Muscle of leg (tissue), 16 donors: ENCODE measurements at places on chromosomes 12 and 14. TPM values are rescaled to one million over a fixed set of nuclear protein-coding genes. Genes with fewer than 3 reads are reported as not detected.

GRCh38 chr12:80869264-80869663 is 68.5 kb downstream of the LIN7A start:
- H3K4me3 ChIP-seq: no peak overlapping the region
- no peaks in the 10 kb centered on the region for H3K36me3 ChIP-seq
- no peaks in the 10 kb centered on the region for H3K27me3 ChIP-seq
- no peak for DNase-seq
- H3K4me1 ChIP-seq: no peaks in the 10 kb centered on the region
- no peak overlapping the region for H3K27ac ChIP-seq

- H3K36me3 ChIP-seq: no peaks in the 10 kb centered on the region
- no peaks in the 10 kb centered on the region for H3K27me3 ChIP-seq
- H3K4me3 ChIP-seq: no peak overlapping the region
- peak overlapping the region; percentile 82 for H3K27ac ChIP-seq
- H3K4me1 ChIP-seq: peaks cover 41% of the 10 kb centered on the region
- DNase-seq: peak; percentile 93
Observed at GRCh38 chr12:119208626-119209061, 29.9 kb downstream of the HSPB8 start.

The BDKRB1 gene
- 0.53 TPM for total RNA-seq

GRCh38 chr14:34583525-34583924 is 44.0 kb upstream of the EAPP start:
- H3K27ac ChIP-seq: no peak overlapping the region
- H3K36me3 ChIP-seq: peaks cover 54% of the 10 kb centered on the region
- H3K27me3 ChIP-seq: no peaks in the 10 kb centered on the region

DNA sequence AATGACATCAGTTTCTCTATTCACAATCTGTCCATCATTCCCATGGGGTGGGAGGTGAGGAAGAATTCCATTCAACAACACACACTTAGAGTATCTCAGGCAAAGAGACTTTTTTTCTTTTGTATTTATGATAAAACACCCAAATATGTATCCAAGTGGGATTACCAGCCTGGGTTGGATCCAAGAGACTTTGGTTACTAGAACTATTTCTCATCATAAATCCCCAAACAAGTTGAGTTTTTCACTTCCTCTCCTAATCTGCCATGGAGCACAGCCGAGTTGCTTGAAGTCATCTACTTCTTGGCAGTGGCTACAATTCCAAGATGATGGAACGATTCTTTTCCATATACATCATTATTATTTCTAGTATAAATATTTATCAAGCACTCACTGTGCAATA is 209.2 kb upstream of the HMGA2 start:
- no peaks in the 10 kb centered on the region for H3K4me1 ChIP-seq
- no peak overlapping the region for H3K4me3 ChIP-seq
- H3K27ac ChIP-seq: peak overlapping the region; percentile 59
- H3K27me3 ChIP-seq: no peaks in the 10 kb centered on the region

- peak overlapping the region; percentile 93 for H3K27ac ChIP-seq
- H3K27me3 ChIP-seq: no peaks in the 10 kb centered on the region
- no peak overlapping the region for H3K4me3 ChIP-seq
- no peak for DNase-seq
- H3K36me3 ChIP-seq: peaks cover 53% of the 10 kb centered on the region
Observed at GRCh38 chr12:123266679-123267277, 4.9 kb downstream of the CDK2AP1 start.

GRCh38 chr14:21090940-21091663 is 7.4 kb downstream of the ZNF219 start:
- no peak for DNase-seq
- H3K27me3 ChIP-seq: no peaks in the 10 kb centered on the region
- peaks cover 60% of the 10 kb centered on the region for H3K36me3 ChIP-seq
- no peak overlapping the region for H3K27ac ChIP-seq

GRCh38 chr14:92945544-92945943 is 22.6 kb downstream of the CHGA start:
- H3K27ac ChIP-seq: no peak overlapping the region
- peaks cover 10% of the 10 kb centered on the region for H3K36me3 ChIP-seq
- H3K27me3 ChIP-seq: no peaks in the 10 kb centered on the region
- H3K4me3 ChIP-seq: no peak overlapping the region
- H3K4me1 ChIP-seq: peaks cover 8% of the 10 kb centered on the region
- DNase-seq: no peak

DNA sequence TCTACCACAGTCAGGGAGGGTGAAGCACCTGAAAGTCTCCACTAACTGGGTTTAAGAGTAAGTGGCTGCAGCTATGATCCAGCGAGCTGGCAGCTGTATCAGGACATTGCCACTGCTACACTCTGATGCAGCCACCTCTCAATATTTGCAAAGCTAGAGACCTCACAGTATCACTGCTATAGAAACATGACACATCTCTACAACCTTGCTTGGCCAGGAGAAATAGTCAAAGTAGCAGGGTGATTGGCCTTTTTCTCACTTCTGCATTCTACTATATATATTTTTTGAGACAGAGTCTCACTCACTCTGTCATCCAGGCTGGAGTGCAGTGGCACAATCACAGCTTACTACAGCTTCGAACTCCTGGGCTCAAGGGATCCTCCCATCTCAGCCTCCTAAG is 9.3 kb upstream of the FMNL3 start:
- H3K27me3 ChIP-seq: peaks cover 5% of the 10 kb centered on the region
- no peak for DNase-seq
- no peak overlapping the region for H3K27ac ChIP-seq

The RNF212B gene
- not detected for total RNA-seq

DNA sequence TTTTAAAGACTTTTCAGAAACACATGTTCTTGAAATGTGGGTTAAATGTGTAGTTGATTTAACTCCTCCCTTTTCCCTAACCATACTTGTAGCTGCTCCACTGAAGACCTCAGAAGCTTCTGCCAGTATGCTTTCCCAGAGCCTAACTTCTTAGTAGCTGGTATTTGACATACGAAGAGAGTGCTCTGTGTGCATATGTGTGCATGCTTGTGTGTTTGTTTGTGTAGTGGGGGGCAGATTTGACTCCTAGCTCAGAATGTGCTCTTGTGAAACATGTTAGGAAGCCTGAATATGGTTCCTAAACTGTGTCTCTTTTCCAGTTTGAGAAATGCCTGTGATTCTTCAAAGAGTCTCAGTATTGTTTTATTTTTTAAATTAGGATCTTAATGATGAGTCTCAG is 420.4 kb downstream of the PCNX1 start:
- no peaks in the 10 kb centered on the region for H3K27me3 ChIP-seq
- no peak overlapping the region for H3K27ac ChIP-seq

GRCh38 chr12:47747126-47747525 is 11.6 kb downstream of the RAPGEF3 start:
- H3K27ac ChIP-seq: no peak overlapping the region
- peaks cover 5% of the 10 kb centered on the region for H3K27me3 ChIP-seq

- H3K4me3 ChIP-seq: no peak overlapping the region
- peaks cover 4% of the 10 kb centered on the region for H3K27me3 ChIP-seq
- no peak overlapping the region for H3K27ac ChIP-seq
- no peaks in the 10 kb centered on the region for H3K4me1 ChIP-seq
Observed at GRCh38 chr12:131452444-131452860, 258.4 kb upstream of the SFSWAP start.

The FBRSL1 gene
- 6.9 TPM for total RNA-seq

- H3K36me3 ChIP-seq: peaks cover 69% of the 10 kb centered on the region
- no peaks in the 10 kb centered on the region for H3K27me3 ChIP-seq
- H3K4me1 ChIP-seq: no peaks in the 10 kb centered on the region
Observed at GRCh38 chr14:102985665-102986064, 63.2 kb downstream of the AMN start.

- no peak overlapping the region for H3K4me3 ChIP-seq
- DNase-seq: no peak
- no peaks in the 10 kb centered on the region for H3K27me3 ChIP-seq
- no peaks in the 10 kb centered on the region for H3K36me3 ChIP-seq
Observed at GRCh38 chr12:120075034-120075616, 41.4 kb downstream of the RAB35 start.

DNA sequence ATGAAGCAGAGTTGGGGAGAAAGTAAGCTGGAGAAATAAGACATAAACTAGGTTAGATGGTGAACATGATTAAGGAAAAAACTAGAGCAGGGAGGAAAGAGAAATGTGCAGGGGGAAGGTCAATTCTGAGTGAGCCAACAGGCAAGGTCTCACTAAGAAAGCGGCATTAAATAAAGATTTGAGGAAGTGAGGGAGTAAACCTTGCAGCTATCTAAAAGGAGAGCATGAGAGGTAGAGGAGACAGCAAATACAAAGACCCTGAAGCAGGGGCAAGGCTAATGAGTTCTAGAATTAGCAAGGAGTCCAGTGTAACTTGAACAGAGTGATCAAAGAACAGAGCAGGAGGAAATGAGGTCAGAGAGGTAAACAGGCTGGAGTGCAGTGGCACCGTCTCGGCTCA is 4.4 kb upstream of the SOCS2 start:
- peaks cover 12% of the 10 kb centered on the region for H3K27me3 ChIP-seq
- H3K27ac ChIP-seq: no peak overlapping the region
- H3K36me3 ChIP-seq: peaks cover 11% of the 10 kb centered on the region
- peaks cover 11% of the 10 kb centered on the region for H3K4me1 ChIP-seq
- no peak overlapping the region for H3K4me3 ChIP-seq
- DNase-seq: no peak

DNA sequence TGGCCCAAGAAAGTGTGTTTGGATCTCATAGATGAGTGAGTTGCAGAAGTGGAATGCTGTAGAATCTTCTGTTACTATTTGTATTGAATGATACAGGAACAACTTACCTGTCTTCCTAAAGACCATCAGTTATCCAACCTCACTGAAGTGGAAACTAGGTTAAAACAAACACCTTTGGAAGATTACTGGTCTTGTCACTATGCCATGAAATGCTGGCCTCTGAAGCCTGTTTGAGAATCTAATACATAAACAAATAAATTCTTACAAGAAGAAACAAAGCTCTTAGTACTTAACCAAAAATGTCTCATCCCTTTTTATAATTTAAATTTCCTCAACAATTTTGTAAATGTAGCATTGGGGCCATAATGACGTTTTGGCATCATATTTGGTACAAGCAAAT is 155.2 kb downstream of the FBXL14 start:
- no peak for DNase-seq
- H3K27ac ChIP-seq: no peak overlapping the region
- no peak overlapping the region for H3K4me3 ChIP-seq
- peaks cover 4% of the 10 kb centered on the region for H3K4me1 ChIP-seq
- peaks cover 2% of the 10 kb centered on the region for H3K36me3 ChIP-seq

The NUAK1 gene
- total RNA-seq: 8.0 TPM

DNA sequence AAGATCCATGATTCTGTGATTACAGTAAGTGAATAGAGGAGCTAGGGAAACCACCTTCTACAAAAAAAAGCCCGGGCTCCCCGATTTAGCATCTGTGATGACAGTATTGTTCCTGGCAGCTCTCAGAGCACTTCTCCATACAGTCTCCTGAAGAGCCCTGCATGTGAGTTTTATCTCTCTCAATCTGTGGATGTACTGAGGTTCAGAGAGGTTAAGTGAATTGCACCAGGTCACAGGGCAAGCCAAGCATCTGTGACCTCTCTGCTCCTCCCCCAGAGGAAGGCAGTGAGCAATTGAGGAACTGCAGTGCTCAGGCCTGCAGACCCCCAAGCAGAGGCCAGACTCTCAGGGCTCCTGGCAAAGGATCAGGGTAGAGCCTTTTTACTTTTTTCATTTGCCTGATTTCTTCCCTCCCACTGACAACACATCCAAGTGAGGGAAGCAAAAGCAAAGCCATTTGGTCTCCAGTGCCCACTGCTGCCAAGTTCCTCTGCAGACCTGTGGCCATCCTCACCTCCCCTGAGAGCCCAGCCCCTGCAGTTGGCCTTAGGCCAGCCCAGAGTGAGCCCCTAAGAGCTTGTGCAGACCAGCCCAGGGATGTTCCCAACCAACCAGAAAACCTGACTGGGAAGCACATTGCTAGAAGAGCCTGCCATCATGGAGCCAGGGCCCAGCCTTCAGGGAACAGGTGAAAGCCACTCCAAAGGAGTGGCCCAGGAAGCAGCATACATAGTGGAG is 47.6 kb upstream of the PNMA1 start:
- peaks cover 3% of the 10 kb centered on the region for H3K36me3 ChIP-seq
- H3K27ac ChIP-seq: peak overlapping the region; percentile 96
- H3K4me3 ChIP-seq: no peak overlapping the region
- no peak for DNase-seq
- peaks cover 85% of the 10 kb centered on the region for H3K4me1 ChIP-seq
- no peaks in the 10 kb centered on the region for H3K27me3 ChIP-seq

DNA sequence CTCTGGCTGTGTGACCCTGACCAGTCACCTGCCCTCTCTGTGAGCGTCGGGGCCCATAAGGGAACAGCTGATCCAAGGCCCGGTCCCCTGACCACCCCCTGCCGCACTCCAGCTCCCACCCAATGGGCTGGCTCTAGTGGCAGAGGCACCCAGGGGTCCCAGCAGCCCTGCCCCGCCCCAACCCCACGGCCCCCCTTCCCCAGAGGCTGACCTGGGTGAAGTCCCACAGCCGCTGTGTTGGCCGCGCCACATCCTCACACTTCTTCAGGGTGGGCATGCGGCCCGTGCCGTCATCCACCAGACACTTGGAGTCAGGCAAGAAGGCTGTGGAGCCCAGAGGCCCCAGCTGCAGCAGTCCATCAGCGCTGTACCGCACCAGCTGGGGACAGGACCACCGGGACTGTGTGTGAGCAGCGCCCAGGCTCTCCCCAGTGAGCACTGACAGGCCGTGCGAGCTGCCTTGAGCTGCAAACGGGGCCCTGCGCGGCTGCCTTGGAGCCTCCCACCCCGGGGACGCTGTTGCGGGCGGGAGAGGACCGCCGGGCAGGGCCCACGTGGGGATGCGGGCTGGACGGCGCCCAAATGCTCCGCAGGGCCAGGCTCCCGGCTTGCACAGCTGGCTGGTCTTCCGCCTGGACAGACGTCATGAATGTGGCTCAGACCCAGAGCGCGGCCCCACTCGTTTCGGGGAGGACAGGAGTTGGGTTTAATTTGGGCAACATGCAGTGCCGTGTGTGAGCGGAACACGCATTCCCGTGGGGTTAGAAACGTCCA is 53.5 kb downstream of the NOC4L start:
- no peak overlapping the region for H3K4me3 ChIP-seq
- no peak overlapping the region for H3K27ac ChIP-seq
- peak; percentile 69 for DNase-seq
- H3K4me1 ChIP-seq: peaks cover 32% of the 10 kb centered on the region
- peaks cover 22% of the 10 kb centered on the region for H3K27me3 ChIP-seq

- peaks cover 15% of the 10 kb centered on the region for H3K36me3 ChIP-seq
- no peak overlapping the region for H3K27ac ChIP-seq
- no peak for DNase-seq
- no peaks in the 10 kb centered on the region for H3K4me1 ChIP-seq
Observed at GRCh38 chr12:48075832-48076231, 30.0 kb downstream of the SENP1 start.

The TAS2R46 gene
- total RNA-seq: 1.6 TPM

- H3K27ac ChIP-seq: no peak overlapping the region
- H3K27me3 ChIP-seq: no peaks in the 10 kb centered on the region
- H3K4me1 ChIP-seq: no peaks in the 10 kb centered on the region
- peak; percentile 63 for DNase-seq
- H3K4me3 ChIP-seq: no peak overlapping the region
Observed at GRCh38 chr14:55354500-55354899, 57.1 kb downstream of the ATG14 start.

The CCDC197 gene
- total RNA-seq: 0.04 TPM

DNA sequence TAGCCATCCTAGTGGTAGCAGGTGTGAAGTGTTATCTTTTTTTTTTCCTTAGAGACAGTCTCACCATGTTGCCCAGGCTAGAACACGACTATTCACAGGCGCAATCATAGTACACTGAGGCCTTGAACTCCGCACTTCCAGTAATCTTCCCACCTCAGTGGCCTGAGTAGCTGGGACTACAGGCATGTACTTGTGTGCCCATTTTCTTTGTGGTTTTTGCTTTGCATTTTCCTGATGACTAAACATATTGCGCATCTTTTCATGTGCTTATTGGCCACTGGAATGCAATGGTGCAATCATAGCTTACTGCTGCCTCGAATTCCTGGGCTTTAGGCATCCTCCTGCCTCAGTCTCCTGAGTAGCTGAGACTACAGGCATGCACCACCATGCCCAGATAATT is 33.3 kb upstream of the GCH1 start:
- H3K36me3 ChIP-seq: no peaks in the 10 kb centered on the region
- no peak overlapping the region for H3K4me3 ChIP-seq
- no peak overlapping the region for H3K27ac ChIP-seq
